ENCODE measurements at places on chromosomes 1 and 21. TPM values are rescaled to one million over a fixed set of nuclear protein-coding genes. Genes with fewer than 3 reads are reported as not detected.

Gene CNR2
- total RNA-seq = 16.4 TPM

Gene ZNF648
- total RNA-seq = not detected

GRCh38 chr1:84298684-84299535 is 2.6 kb upstream of the SAMD13 start:
- no peaks in the 10 kb centered on the region for H3K36me3 ChIP-seq
- peaks cover 54% of the 10 kb centered on the region for H3K4me1 ChIP-seq
- no peak overlapping the region for H3K27ac ChIP-seq
- peak; percentile 57 for DNase-seq

Gene HENMT1
- total RNA-seq = 30.7 TPM

GRCh38 chr1:117638759-117639158 is 32.9 kb downstream of the TENT5C start:
- no peak overlapping the region for H3K27ac ChIP-seq
- no peaks in the 10 kb centered on the region for H3K36me3 ChIP-seq
- no peak for DNase-seq

GRCh38 chr1:154967331-154967950 is 3.1 kb downstream of the SHC1 start:
- no peak overlapping the region for H3K27ac ChIP-seq
- no peaks in the 10 kb centered on the region for H3K27me3 ChIP-seq
- peaks cover 41% of the 10 kb centered on the region for H3K4me1 ChIP-seq
- DNase-seq = no peak
- peaks cover 13% of the 10 kb centered on the region for H3K36me3 ChIP-seq
- no peak overlapping the region for H3K4me3 ChIP-seq

DNA sequence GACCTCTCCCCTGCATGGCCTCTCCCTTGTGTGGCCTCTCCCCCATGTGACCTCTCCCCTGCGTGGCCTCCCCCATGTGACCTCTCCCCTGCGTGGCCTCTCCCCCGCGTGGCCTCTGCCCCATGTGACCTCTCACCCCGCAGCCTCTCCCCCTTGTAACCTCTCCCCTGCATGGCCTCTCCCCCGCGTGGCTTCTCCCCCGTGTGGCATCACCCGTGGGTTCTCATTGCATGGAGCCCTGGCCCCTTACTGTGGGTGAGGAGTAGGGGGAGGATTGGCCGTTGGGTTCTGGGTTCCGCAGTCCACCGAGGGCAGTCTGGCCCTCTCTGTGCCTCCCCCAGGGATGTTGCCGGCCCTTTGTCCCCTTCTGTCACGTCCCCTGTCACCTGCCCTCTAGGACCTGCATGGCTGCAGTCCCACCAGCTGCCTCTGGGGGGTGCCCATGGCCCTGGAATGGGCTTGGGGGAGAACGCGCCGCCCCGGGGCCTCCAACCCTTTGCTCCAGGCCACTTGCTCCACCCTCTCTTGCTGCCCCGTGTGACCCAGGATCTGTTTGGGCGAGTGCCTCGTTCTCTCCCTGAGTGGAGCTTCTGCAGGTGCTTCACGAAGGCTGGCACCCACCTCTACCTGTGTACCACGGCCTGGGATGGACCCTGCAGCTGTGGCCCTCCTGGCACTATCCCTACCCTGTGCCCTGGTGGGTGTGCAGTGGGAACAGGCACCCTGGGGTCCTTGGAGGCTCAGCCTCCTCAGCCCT is 21.3 kb downstream of the RRP1 start:
- peaks cover 8% of the 10 kb centered on the region for H3K36me3 ChIP-seq
- DNase-seq = peak; percentile 96
- H3K27me3 ChIP-seq = no peaks in the 10 kb centered on the region

DNA sequence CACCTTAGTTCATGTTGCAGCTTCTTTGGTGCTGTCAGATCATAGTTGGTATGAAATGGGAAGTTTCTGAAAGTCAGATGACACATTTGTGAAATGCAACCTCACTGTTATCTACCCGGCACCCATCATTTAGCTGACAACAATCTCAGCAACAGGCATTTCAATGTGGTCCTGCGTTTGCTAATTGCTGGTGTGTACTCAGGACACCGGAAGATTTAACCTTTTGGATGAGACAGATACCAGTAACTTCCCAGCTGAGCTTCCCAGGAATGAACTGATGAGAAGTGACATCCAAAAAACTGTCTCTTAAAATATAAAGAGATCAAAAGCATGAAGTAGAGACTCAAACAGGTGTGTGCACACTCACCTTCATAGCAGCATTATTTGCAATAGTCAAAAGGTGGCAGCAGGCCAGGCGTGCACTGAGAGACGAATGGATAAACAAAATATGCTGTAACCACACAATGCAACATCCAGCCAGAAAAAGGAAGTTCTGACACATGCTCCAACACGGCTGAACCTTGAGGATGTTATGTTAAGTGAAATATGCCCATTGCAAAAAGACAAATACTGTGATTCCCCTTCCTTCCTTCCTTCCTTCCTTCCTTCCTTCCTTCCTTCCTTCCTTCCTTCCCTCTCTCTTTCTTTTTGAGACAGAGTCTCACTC is 7.9 kb upstream of the CLDN14 start:
- no peak overlapping the region for H3K4me3 ChIP-seq
- no peaks in the 10 kb centered on the region for H3K4me1 ChIP-seq
- no peaks in the 10 kb centered on the region for H3K36me3 ChIP-seq
- H3K27ac ChIP-seq = no peak overlapping the region
- no peaks in the 10 kb centered on the region for H3K27me3 ChIP-seq

DNA sequence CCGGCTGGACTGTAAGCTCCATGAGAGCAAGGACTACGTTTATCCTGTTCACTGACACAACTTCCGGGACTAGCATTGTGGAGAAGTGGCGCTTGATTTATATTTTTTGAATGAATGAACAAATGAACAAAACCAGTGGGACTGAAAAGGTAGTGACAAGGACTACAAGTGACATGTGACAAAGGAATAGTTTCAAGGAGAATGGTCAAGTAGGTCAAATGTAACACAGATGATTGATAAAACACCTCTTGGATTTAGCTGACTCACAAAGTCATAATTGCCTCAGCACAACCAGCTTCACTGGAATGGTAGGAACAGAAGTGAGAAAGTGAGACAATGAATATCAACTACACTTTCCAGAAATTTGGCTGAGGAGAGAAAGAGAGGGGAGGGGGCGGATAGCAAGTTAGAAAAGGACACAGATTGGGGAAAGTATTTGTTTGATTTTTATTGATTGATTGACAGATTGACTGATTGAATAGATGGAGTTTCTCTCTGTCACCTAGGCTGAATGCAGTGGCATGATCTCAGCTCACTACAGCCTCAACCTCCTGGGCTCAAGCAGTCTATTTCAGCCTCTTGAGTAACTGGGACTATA is 14.2 kb downstream of the MTF1 start:
- no peak for DNase-seq
- no peaks in the 10 kb centered on the region for H3K27me3 ChIP-seq
- H3K4me1 ChIP-seq = peaks cover 31% of the 10 kb centered on the region
- H3K4me3 ChIP-seq = no peak overlapping the region

Gene NTMT2
- not detected for total RNA-seq

Gene FAM163A
- not detected for total RNA-seq

Gene NTRK1
- total RNA-seq = not detected

DNA sequence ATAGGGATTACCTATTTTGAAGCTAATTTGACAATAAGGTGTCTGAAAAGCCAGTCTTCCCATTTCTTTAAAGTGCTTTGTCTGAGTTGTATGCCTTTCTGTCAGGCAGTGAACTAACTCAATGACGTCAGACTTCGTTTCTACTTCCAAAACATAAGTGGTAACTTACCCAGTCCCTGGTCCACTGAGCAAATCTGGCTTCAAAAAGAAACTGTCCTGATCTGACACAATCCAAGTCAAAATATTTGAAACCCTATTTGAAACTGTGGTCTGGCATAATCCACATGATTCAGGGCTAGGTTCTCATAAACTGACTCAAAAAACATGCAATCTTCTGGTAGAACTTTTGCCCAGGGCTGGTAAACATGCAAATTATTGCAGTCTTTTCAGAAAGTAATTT is 34.0 kb downstream of the DIRAS3 start:
- H3K27ac ChIP-seq = no peak overlapping the region
- no peaks in the 10 kb centered on the region for H3K4me1 ChIP-seq
- DNase-seq = no peak
- no peaks in the 10 kb centered on the region for H3K36me3 ChIP-seq

Gene UCK2
- total RNA-seq = 67.9 TPM

DNA sequence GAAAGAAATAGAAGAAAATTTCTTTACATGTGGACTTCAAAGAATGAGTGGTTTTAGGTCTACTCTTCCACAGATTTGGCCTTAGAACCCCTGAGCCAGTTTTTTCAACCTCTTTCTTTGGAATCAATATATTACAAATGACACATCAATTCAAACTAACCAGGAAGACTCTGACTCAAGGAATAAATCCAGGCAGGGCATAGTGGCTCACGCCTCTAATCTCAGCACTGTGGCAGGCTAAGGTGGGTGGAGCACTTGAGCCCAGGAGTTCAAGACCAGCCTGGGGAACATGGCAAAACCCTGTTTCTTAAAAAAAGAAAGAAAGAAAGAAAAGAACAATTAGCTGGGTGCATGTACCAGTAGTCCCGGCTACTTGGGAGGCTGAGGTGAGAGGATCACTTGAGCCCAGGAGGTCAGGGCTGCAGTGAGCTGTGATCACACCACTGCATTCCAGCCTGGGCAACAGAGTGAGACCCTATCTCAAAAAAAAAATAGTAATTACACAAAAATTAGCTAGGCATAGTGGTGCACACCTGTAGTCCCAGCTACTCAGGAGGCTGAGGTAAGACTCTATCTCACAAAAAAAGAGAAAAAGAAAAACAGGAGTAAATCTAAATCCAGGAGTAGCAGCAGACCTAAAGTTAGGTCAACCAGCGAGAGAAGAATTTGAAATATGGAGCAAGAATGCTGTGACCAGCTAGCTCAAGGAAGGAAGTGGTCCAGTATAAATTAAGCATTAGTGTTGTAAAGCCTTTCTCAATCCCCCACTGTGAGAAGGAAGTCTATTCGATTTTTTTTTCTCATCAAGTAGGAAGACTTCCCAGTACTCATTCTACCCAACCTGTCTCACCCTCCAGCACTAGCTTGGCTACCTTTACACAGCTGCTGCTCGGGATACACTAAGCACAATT is 1.9 kb downstream of the SORT1 start:
- peaks cover 48% of the 10 kb centered on the region for H3K4me1 ChIP-seq
- H3K4me3 ChIP-seq = no peak overlapping the region
- H3K27me3 ChIP-seq = no peaks in the 10 kb centered on the region
- H3K36me3 ChIP-seq = no peaks in the 10 kb centered on the region
- DNase-seq = no peak

DNA sequence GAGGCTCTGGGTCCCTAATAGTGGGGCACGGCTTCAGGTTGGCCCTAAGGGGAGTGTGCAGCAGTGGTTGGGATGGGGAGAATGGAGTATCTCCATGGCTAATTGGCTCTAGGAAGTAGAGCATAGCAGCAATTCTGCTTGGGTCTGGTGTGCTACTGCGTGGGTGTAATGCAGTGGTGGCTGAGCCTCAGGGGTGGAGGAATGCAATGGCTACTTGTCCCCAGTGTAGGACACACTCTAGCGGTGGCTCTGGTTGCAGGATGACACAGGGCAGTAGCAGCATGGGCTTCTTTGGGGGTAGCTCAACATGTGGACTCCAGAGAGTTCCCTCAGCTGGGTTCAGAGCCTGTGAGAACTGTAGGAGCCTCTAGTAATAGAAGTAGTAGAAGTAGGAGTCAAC is 91.2 kb upstream of the FAM78B start:
- no peaks in the 10 kb centered on the region for H3K27me3 ChIP-seq
- H3K27ac ChIP-seq = no peak overlapping the region
- no peak for DNase-seq
- no peak overlapping the region for H3K4me3 ChIP-seq

- no peak for DNase-seq
- H3K27me3 ChIP-seq = no peaks in the 10 kb centered on the region
- H3K27ac ChIP-seq = no peak overlapping the region
Observed at GRCh38 chr1:85656256-85656655, 52.0 kb downstream of the ZNHIT6 start.

- no peak overlapping the region for H3K4me3 ChIP-seq
- H3K27me3 ChIP-seq = no peaks in the 10 kb centered on the region
Observed at GRCh38 chr1:156882543-156882942, 11.0 kb upstream of the PEAR1 start.

DNA sequence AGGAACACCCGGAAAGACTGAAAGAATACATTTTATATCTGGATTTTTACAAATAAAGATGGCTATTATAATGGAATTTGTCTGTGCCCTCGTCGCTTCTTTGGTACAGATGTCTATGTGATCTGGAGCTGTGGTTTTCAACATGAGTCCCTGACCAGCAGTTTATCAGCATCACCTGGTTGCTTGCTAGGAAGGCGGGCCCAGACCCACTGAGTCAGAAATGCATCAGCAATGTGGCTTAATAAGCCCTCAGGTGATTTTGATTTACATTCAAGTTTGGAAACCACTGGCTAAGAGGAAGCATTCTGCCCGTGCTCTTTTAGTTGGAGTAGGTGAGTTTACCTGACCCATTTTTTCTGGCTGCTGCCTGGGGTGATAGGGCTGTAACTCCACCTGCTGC is 31.7 kb downstream of the ATP1A1 start:
- peak overlapping the region; percentile 52 for H3K27ac ChIP-seq
- no peaks in the 10 kb centered on the region for H3K4me1 ChIP-seq
- H3K27me3 ChIP-seq = no peaks in the 10 kb centered on the region
- no peak for DNase-seq

DNA sequence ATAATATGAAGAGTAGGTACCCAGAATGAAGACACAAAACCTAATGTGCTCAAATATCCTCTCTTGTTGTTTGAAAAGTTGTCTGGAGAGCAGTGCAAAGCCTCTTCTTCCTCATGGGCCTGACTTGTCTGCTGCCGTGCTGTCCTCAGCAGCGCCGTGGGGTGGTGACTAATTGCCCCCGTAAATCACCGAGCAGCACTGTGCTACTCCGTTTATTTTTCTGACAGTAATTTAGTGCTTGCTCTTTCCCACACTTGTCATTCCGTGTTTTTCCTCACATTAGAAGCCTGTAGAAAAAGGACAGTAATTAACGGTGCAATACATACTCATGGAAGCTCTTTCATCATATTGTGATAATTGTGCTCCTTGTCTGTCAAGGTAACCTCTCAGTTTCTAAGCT is 114.8 kb upstream of the BARHL2 start:
- H3K4me3 ChIP-seq = no peak overlapping the region
- H3K36me3 ChIP-seq = no peaks in the 10 kb centered on the region
- no peaks in the 10 kb centered on the region for H3K27me3 ChIP-seq

GRCh38 chr1:186167096-186167668 is 207.9 kb downstream of the TPR start:
- H3K36me3 ChIP-seq = no peaks in the 10 kb centered on the region
- H3K4me3 ChIP-seq = no peak overlapping the region
- no peaks in the 10 kb centered on the region for H3K27me3 ChIP-seq
- H3K4me1 ChIP-seq = no peaks in the 10 kb centered on the region
- H3K27ac ChIP-seq = no peak overlapping the region
- no peak for DNase-seq

Gene HMGN1
- total RNA-seq = 430 TPM

Gene NBPF19
- 6.4 TPM for total RNA-seq

Data from Karpas-422 (cell line).